ENCODE measurements at places on chromosomes 12 and 14. TPM values are rescaled to one million over a fixed set of nuclear protein-coding genes. Genes with fewer than 3 reads are reported as not detected.
A peak's percentile ranks its signal among the peaks of the same experiment; 100 is the strongest.

DNA sequence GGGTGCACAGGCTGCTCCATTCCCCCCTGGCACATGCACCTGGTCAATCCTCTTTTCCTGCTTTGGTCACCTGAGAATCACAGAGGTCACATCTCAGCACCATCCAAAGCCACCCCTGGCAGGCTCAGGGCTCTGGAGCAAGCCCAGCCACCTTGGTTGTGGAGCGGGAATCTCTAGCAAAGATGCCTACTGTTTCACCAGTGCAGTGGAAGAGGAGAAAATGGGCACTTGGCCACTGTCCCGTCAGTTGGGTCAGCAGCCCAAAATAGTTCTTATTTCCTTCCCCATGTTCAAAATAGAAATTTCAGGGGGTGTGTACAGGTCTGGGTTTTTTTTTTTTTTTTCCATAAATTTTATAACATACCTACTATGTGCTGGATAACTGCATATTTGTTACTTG lies 18.3 kb downstream of the RTL1 start:
- DNase-seq: no peak

Gene KRT72
- total RNA-seq: not detected

DNA sequence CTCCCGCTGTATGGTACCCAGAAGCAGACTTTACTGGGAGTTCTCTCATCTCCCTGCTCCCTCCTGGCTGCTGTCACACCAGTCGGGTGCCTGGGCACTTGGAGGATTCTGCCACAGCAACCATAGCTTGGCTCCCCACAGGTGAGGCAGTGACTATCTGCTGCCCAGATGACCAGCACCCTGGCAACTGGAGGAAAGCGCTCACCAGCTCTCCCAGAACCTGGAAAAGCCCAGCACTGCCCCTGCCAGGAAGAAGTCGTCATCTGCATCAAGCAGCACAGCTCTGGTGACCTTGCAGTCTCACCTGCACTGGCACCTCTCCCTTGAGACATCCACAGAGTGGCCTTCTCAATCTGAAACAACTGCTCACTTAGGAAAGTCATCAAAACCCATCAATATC lies 31.9 kb upstream of the TC2N start:
- DNase-seq: no peak

DNA sequence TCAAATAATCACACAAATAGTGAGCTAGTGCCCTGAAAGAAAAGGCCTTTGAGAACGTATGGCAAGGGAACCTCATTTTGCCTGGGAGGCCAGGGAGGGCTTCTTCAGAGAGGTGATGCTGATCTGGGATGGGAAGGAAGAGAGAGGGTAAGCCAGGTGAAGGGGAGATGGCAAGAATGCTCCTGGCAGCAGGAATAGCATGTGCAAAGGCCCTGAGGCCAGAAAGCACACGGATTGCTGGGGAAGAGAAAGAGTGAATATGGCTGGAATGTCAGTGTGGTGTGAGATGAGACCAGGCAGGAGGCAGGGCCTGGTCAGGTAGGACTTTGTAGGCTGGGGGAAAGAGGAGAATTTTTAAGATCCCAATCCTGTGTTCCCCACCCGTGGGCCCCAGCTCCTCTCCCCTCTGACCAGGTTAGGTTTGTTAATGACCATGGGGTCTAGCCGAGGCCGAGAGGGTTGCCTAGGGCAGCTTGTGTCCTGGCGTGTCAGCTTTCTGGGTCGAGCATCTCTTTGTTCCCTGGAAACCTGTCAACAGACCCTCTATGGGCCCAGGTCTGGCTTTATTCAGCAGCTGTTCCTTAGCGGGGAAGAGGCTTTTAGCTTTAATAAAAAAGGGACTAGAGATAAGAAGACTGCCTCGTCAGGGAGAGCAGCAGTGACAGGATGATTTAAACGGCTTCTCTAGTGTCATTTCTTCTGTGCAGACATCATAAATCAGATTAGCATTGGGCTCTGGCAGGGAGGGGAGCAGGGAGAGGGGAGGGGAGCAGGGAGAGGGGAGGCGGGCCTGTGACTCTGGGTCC lies 123.4 kb downstream of the ADCK1 start:
- DNase-seq: no peak

GRCh38 chr12:32104572-32105355 lies 1.9 kb upstream of the BICD1 start:
- no peak for DNase-seq

- no peak for DNase-seq
Observed at GRCh38 chr12:31508436-31509150, 82.3 kb downstream of the DENND5B start.

- DNase-seq: peak; percentile 91
Observed at GRCh38 chr12:120234643-120235368, 30.7 kb downstream of the PXN start.

- no peak for DNase-seq
Observed at GRCh38 chr14:59352961-59353360, 112.2 kb downstream of the GPR135 start.

GRCh38 chr12:118359541-118359915 lies 13.2 kb downstream of the TAOK3 start:
- no peak for DNase-seq

DNA sequence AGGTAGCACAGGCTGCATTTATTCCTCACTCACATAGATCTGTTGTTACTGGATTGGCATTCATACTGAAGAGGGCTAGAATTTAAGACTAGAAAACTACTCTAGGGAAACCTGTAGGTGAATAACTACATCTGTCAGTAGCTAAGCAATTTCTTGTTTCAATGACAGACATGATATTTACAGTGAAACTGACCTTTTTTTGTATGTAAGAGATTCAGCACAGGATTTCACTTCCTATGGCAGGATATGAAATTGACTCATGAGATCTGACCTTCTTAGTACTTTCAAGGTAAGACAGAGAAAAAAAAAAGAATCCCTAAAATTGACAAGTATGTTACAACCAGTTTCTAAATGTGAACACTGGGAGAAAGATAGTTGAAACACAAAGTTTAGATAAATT lies 189.8 kb upstream of the SLC16A7 start:
- no peak for DNase-seq

GRCh38 chr12:122584177-122584863 lies 57.3 kb downstream of the KNTC1 start:
- DNase-seq: no peak

DNA sequence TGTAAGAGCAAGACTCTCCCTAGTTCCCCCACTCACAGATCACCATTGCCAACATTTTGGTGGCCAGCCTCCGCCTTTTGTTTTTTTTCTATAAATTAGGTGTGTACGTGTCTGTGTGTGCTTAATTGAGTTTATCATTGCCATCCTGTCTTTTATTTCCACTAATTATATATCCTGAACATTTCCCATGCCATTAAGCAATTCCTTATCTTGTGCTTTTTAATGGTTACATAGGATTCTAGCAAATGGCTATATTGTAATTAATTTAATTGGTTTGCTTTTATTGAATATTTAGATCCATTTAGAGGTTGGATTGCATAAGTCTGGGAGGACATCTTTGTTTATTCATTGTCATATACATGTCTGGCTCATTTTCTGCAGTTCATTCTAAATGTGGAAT lies 107.3 kb upstream of the RTL1 start:
- DNase-seq: no peak

DNA sequence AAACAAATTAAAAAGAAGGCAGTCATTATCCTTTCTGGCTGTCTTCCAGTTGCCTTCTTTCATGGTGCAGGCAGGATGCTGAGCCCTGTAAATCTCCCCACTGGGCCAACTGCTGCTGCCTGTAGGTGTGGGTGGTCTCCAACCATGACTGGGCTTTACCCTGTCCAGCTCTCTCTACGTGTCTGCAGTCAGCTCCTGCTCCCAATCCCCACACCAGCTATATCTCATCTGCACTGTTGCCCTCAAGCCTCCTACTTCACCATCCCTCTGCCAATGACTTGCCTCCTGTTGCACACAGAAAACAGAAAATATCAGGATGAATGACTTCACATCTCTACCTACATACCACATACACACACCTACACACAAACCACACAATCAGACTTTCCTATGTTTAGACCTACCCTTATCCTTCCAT lies 39.7 kb upstream of the PSMA6 start:
- no peak for DNase-seq

- DNase-seq: no peak
Observed at GRCh38 chr12:122977153-122977552, 2.1 kb downstream of the OGFOD2 start.

DNA sequence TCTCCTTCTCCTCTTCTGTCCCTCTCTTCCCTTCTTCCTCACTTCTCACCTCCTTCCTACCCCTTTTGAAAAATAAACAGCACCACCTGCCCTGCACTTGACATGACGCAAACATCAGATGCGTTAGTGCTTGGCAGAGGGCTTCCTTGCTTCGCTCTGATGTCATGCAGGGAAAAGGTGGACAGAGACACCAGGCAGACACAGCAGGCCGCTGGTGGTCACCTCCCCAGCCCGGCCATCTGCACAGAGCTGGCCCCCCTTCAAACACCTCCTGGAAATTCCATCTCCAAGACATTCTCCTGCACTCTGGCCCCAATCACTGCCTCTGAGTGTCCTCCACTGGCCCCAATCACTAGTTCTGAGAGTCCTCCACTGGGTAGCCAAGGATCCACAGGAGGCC lies 353.6 kb downstream of the MED13L start:
- DNase-seq: no peak

- no peak for DNase-seq
Observed at GRCh38 chr14:54672688-54673087, 105.8 kb downstream of the SAMD4A start.

DNA sequence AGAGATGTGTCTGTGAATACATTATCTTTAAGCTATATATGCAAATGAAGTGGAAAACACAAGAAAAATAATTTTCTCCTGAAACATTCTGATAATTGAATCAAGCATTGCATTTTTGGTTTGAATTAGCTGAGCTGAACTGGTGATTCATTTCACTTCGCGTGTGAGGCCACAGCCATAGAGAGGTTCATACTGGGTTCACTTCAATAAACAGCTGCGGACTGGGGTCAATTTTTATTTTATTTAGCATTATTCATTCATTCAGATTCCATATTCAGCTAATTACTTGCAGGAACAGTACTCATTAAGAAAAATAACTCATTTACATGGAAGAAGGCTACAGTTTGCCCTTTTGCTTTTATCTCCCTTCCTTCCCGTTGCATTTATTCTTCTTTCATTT lies 195.2 kb upstream of the LRIG3 start:
- DNase-seq: no peak

GRCh38 chr14:29355331-29355730 lies 572.3 kb downstream of the PRKD1 start:
- no peak for DNase-seq

Gene CLEC9A
- total RNA-seq: not detected

Gene RBM19
- 16.5 TPM for total RNA-seq

- no peak for DNase-seq
Observed at GRCh38 chr14:97100306-97100705, 303.1 kb downstream of the VRK1 start.

- DNase-seq: no peak
Observed at GRCh38 chr12:49944718-49945117, 5.8 kb upstream of the AQP2 start.

DNA sequence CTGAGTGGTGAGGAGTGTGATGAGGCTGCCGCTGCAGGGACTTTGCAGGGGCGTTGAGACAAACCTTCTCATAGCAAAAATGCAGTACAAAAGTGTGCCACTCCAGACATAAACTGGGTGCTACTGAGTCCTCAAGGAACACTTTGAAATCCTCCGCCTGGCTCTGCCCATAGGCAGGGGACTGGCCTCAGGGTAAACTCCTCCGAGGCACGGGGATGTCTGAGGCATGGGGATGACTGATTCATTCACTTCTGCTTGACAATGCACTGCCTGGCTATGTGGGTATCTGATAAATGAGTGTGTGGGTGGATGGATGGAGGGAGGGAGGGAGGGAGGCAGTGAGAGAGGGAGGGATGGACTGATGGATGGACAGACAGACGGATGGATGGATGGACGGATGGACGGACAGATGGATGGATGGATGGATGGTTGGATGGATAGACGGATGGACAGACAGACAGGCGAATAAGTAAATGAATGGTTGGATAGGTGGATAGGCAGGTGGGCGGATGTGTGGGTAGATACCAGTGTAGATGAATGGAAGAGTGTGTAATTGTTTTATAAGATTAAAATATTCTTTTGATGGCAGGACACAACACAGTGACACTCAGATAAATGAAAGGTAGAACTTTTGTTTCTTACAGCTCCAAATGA lies 2.1 kb upstream of the BDKRB2 start:
- DNase-seq: no peak

Gene TRPV4
- 2.3 TPM for total RNA-seq

DNA sequence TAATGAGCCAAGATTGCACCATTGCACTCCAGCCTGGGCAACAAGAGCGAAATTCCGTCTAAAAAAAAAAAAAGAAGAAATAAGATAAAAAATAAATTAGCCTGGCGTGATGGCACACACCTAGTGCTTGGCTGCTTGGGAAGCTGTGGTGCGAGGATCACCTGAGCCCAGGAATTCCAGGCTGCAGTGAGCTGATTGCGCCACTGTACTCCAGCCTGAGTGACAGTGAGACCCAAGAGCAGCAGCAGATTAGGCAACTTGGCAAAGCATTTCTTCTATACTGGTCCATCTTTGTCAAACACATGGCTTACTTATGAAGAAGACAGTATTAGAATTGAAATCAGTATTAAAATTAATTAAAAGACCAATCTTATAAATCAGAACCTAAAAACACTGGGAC lies 6.3 kb downstream of the GON7 start:
- DNase-seq: no peak

Gene NOC4L
- total RNA-seq: 7.1 TPM

DNA sequence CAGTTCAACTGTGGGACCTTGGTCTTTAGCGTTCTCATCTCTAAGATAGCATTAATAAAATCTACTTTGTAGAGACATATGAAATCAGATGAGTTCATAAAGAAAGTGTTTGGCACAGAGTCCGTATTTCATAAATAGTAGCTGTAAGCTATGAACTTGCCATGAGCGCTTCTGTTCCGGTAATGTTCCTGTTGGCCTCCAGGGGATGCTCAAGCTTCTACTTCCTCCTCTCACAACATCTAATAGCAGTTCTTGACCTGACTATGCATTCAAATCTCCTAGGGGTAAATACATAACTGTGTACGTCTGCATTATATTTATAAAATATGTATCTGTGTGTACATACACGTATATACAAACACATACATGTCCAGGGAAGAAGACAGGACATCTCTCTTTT lies 288.2 kb upstream of the TMPO start:
- DNase-seq: no peak

Gene SLCO1C1
- total RNA-seq: 0.44 TPM

DNA sequence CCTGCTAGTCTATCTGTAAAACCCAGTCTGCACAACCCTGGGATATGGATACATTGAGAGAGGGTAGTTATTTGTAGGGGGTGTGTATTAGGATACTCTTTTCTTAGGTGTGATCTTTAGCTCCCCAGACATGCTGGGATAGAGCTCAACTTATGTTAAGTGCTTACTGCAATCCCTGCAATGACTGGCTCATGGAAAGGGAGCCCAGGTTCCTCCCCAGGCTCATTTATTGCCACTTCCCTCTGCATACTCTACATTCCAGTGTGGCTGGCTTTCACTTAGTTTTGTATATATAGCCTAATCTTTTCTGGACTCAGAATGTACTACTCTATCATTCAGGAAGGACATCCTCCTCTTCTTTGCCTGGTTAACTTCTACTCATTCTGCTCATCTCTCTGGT lies 172.0 kb downstream of the SYT10 start:
- no peak for DNase-seq

- no peak for DNase-seq
Observed at GRCh38 chr14:100762089-100762515, 35.4 kb downstream of the DLK1 start.
